ENCODE measurements at places on chromosomes 12 and 14.

- peak; percentile 23 for DNase-seq
These were observed 159.4 kb upstream of the TMTC2 start for GRCh38 chr12:82527165-82527780.

- no peak for DNase-seq
These were observed 157.0 kb downstream of the MYRFL start for GRCh38 chr12:69981881-69982475.

DNA sequence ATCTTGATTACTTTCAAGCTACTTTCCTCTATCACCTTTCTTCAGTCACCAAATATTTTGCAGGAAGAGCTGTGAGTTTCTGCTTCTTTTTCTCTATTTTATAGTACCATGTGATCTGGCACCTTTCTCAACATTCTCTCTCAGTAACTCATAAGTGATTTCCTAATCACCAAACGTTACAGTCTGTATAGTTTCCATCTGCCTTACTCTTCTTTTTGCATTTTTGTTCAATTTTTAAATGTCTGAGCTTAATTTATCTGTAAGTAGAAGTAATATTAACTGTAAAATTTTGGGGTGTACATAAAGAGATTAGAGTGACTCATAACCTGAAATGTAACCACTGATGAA is 422.1 kb upstream of the SYT1 start:
- no peak for DNase-seq

GRCh38 chr12:63996556-63996955 is 152.1 kb downstream of the SRGAP1 start:
- DNase-seq: no peak

DNA sequence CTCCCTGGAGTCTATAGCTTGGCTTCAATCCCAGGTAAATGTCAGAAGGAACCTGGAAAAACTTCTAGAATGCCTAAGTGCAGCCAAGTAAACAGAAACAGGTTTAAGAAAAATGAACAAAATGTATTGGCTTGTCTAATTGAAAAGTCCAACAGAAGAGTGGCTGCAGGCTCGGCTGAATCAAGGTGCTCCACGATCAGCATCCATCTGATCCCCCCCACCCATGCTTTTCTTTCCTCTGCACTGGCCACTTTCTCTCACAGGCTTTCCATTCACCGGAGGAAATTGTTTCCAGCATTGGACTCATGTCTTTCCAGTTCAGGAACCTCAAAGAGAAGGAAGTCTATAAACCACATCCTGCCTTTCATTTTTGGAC is 42.0 kb upstream of the C14orf180 start:
- no peak for DNase-seq

- DNase-seq: no peak
These were observed 13.8 kb downstream of the FBRSL1 start for GRCh38 chr12:132503618-132504204.

DNA sequence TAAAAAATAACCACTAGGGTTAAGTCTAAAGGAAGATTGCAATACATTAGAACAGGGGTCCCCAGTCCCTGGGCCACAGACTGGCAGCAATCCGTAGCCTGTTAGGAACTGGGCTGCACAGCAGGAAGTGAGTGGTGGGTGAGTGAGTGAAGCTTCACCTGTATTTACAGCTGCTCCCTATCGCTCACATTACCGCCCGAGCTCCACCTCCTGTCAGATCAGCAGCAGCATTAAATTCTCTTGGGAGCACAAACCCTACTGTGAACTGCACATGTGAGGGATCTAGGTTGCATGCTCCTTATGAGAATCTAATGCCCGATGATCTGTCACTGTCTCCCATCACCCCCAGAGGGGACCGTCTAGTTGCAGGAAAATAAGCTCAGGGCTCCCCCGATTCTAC is 15.5 kb downstream of the ADGRD1 start:
- DNase-seq: no peak

DNA sequence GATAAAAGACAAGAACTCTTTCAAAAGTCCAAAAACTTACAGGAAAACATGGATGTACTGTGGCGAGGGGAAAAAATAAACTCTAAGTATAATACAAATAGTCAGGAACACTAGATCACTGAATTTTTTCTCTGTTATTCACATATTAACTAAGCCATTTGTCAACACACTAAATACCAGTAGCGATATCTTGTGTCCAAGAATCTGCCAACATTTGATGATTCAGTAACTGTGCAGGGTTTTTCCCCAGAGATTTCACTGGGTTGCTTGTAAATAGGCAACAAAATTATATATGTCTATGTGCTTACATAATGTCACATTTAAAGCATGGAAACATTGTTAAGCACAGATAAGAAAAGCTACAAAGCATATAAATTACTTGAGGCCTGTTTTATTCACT is 205.9 kb downstream of the KIF21A start:
- no peak for DNase-seq

GRCh38 chr14:35281341-35281740 is 10.8 kb upstream of the PSMA6 start:
- no peak for DNase-seq

DNA sequence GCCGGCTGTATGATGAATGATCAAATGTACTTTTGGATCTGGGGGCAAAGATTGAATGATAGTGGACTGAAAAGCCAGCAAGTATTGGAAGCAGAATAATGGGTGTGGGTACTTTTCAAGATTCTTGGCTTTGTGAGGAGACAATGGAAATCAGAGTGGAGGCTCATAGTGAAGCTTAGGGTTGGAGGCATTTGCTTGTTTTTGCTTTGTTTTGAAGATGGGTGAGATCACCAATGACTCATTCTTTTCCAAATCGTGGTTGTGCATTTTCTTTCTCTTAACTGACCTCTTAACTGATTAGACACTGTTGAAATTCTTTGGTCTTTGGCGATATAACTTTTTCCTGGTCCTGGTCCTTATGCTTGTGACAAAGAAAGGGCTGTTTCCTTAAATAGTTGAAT is 54.4 kb downstream of the PELI2 start:
- no peak for DNase-seq

DNA sequence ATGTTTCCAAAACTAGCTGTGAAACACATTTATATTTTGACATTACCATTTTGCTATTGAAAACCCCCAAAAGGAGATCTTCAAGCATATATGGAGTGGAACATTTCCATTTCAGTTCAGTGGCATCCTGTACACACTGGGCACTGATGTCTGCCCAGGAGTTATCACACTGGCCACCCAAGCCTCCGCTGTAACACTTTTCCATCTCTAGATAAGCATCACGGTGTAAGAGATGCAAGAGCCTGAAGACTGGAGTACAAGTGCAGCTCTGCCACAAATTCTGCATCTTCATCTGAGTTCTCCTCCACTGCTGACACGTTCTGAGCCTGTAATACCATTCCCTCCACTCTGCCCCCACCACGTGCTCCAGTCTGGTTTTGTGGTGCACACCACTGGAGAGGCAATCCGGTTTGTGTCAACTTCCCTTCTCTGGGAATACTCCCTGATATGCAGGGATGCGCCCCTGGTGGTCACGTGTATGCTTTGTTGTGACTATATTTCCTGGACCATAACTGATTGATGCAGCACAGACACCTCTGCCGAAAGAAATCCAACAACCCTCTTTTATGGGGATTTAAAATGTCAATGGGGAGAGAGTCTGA is 12.7 kb downstream of the SPTLC2 start:
- DNase-seq: no peak

- DNase-seq: no peak
These were observed 27.6 kb upstream of the LRP6 start for GRCh38 chr12:12294215-12295005.

DNA sequence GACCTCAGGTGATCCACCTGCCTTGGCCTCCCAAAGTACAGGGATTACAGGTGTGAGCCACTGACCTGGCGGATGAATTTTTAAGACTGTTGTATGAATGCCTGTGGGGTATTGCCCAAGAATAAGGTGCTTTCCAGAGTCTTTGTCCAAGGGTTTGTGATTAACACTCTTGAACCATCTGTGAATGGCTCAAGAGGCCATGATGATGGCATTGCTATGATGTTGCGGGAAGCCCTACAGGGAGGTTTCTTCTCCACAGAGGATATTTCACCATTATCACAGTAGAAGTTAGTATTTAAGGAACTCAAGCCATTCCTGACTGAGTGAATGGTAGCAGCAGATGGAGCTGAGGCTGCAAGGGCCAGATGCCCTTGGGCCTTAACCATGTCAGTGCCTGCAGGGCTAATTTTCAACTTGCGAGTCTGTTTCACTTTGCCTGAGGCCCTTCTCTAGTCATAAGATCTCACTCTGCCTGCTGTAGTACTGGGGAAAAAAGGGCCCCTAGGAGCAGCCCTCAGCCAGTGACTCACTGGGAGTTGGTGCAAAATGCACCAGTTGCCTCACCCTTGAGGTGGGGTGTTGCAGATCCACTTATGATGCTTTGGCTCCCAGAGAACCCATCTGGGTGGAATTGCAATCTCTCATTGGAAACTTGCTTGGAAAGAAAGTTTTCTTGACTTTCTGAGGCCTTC is 108.6 kb upstream of the FLRT2 start:
- no peak for DNase-seq

GRCh38 chr14:59251811-59252771 is 63.6 kb downstream of the DAAM1 start:
- no peak for DNase-seq

- no peak for DNase-seq
These were observed 45.4 kb upstream of the PPP4R3A start for GRCh38 chr14:91555531-91555930.

GRCh38 chr14:94646066-94646465 is 33.9 kb downstream of the SERPINA3 start:
- DNase-seq: no peak

GRCh38 chr12:124566161-124566996 is 1.0 kb downstream of the NCOR2 start:
- DNase-seq: peak; percentile 82

DNA sequence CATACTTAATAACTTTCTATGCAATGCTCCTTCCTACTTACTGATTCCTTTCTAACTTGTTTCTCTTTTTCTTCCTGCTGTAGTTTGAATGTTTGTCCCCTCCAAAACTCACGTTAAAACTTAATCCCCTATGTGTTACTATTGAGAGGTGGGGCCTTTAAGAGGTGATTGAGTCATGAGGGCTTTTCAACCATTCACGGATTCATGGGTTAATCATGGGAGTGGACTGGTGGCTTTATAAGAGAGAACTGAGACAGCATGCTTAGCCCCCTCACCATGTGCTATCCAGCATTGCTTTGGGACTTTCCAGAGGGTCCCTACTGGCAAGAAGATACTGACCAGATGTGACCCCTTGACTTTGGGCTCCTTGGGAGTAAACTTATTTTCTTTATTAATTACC is 66.0 kb upstream of the TRIM9 start:
- DNase-seq: no peak

DNA sequence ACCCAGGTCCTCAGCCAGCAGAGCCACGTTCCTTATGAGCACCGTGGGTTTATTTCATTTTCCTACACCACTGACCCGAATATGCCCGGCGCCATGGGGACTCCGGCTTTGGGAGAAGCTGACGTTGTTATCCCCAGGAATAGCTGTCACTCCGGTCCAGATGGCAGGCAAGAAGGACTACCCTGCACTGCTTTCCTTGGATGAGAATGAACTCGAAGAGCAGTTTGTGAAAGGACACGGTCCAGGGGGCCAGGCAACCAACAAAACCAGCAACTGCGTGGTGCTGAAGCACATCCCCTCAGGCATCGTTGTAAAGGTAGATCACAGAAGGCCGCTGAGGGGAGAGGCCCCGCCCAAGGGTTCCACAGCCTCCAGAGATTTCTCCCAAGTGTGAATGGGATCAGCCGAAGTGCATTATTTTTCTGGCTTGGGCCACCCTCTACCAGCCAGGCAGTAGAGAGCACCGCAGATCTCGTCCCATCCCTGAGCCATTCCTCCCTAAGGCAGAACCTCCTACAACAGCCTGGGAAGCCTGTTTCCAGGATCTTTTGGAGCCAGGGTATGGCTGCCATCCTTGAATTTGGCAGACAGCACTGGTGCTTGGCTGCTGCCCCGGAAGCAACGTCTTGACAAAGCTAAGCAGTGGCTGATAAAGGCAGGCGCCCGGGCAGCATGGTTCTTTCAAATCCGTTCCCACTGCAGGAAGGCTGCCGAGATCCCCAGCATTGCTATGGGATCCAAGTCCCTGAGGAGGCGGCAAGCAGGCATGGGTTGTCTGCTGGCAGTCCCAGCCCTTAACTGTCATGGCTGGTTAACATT is 17.8 kb downstream of the CDK2AP1 start:
- DNase-seq: no peak

- no peak for DNase-seq
These were observed 45.1 kb downstream of the FAM222A start for GRCh38 chr12:109758426-109759420.

DNA sequence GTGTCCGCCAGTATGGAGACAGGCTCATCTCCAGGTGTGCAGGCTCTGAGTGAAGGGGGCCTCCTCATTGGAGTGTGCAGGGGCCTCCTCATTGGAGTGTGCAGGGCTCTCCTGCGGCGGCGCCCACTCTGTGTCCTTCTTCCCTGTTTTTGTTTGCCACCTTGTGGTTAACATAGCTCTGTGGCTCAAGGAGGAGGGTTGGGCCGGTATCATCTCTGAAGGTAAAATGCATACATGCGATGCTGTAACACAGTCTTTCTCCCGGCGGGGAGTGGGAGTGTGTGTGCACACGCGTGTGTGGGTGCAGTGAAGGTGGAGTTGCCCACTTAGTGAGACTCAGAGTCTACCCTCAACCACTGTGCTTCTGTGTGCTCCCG is 429.4 kb downstream of the ZFP36L1 start:
- DNase-seq: no peak

GRCh38 chr14:87153391-87153790 is 839.6 kb downstream of the GALC start:
- DNase-seq: no peak

GRCh38 chr14:81723956-81724355 is 190.3 kb upstream of the SEL1L start:
- no peak for DNase-seq

DNA sequence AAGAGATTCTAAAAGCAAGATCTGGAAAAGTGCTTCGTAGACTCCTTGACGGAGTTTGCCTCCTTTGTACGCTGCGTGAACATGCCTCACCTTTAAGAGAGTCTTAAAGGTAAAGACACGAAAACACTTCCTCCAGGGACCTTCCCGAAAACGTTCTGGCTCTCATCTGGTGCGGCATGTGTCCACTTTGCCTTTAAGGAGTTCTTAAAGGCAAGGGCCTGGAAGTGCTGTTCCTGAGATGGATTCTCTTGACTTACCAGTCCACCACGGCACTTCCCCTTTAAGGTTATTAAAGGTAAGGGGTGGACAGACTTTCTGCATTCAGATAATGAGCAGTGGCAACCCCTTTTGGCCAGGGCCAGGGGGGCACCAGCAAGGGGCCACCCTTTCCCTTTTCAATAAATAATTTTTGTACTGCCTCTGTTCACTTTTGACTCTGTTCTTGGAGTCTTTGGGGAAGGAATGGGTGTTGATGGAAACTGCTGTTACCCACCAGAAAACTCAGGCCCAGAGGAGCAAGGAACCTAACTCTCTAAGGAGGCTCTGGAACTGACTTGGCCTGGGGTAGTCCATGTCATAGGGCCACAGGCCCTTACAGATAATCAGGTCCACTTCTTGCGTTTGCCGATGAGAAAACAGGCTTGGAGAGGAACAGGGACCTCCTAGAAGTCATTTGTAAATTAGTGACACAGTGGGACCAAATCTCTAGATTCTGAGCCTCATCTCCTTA is 4.4 kb downstream of the REM2 start:
- DNase-seq: peak; percentile 84
